ENCODE measurements at places on chromosomes 3 and 15. TPM values are rescaled to one million over a fixed set of nuclear protein-coding genes. Genes with fewer than 3 reads are reported as not detected.

The MYRIP gene
- 2.8 TPM for total RNA-seq

The ATP13A5 gene
- total RNA-seq: not detected

The LINGO1 gene
- total RNA-seq: 0.56 TPM

The GOLGA8S gene
- 0.53 TPM for total RNA-seq

The SCN11A gene
- 0.34 TPM for total RNA-seq

The TM4SF1 gene
- 54.4 TPM for total RNA-seq

The SEMA6D gene
- total RNA-seq: 30.1 TPM

The AP4E1 gene
- total RNA-seq: 10.6 TPM

The C2CD4A gene
- total RNA-seq: not detected

The ATP10A gene
- total RNA-seq: 1.5 TPM

The CELSR3 gene
- 1.2 TPM for total RNA-seq

The ACKR4 gene
- 0.17 TPM for total RNA-seq

The NRROS gene
- total RNA-seq: 0.80 TPM

The TGFBR2 gene
- total RNA-seq: 43.3 TPM

The UBE3A gene
- total RNA-seq: 99.3 TPM

The FAM174B gene
- total RNA-seq: 2.5 TPM

Measured in ovary (tissue), 10 donors.